Hematopoietic multipotent progenitor cell treated with erythropoietin and hydrocortisone succinate and interleukin-3 and kit ligand, for 8 days (in vitro differentiated cells): ENCODE measurements at places on chromosomes 16 and 17.
A peak's percentile ranks its signal among the peaks of the same experiment; 100 is the strongest.

DNA sequence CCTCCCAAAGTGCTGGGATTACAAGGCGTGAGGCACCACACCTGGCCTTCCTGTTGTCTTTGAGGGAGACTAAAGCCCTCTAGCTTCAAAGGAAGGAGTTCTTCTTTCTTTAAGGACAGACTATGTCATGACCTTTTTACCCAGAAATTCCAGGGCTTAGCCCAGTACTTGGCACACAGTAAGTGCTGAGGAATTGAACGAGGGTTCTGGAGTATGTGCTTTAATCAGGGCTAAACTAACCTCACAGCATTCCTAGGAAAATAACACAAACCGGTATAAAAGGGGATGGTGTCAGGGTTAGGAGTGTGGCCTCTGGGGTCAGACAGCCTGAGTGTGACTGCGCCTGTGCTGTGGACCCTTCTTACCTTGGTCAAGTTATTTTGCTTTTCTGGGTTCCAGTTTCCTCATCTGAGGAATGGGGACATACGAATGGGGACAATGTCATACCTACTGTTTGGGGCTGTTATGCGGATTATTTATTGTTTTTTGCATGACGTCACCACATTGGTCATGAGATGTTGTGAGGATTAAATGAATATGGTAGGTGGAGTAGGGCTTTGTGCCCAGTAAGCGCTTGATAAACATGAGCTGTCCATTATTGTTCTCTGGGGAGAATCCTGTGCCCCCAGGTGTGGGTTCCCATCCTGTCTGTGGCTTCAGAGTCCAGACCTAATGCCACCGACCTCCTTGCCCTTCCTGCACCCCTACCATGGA is 21.9 kb downstream of the KSR1 start:
- no peak for DNase-seq

- DNase-seq = no peak
Observed at GRCh38 chr16:50678531-50678930, 2.6 kb downstream of the SNX20 start.

DNA sequence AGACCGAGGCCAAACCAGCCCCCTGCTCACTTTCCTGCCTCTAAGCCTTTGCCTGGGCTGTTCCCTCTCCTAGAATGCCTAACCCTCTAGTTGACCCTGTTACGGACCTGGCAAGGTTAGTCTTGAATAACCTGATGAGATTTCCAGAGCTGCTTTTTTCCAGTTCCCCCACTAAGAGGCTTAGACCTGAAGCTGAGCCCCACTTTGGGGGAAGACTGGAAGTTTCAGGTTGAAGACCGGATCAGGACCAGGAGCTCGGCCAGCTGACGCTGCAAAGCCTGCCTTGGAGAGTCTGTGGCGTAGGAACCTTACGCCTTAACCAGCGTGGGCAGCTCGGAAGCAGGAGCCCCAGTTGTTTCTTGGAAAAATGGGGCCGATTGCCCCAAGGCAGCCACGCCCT is 129.8 kb downstream of the OR1D5 start:
- no peak for DNase-seq

GRCh38 chr17:48825446-48826381 is 5.1 kb upstream of the CALCOCO2 start:
- peak; percentile 48 for DNase-seq

DNA sequence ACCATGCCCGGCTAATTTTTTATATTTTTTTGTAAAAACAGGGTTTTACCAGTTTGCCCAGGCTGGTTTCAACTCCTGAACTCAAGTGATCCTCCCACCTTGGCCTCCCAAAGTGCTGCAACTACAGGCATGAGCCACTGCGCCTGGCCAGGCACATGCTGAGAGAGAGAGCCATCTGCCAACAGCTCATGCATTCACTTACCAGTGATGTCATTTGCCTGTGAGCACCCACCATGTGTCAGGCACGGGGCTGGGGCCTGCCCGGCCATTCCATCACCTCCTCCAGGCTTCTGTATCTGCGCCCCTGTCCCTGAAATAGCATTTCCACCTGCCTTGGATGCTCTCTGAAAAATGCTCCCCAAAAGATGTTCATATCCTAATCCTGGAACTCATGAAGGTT is 43.6 kb upstream of the PEMT start:
- no peak for DNase-seq

DNA sequence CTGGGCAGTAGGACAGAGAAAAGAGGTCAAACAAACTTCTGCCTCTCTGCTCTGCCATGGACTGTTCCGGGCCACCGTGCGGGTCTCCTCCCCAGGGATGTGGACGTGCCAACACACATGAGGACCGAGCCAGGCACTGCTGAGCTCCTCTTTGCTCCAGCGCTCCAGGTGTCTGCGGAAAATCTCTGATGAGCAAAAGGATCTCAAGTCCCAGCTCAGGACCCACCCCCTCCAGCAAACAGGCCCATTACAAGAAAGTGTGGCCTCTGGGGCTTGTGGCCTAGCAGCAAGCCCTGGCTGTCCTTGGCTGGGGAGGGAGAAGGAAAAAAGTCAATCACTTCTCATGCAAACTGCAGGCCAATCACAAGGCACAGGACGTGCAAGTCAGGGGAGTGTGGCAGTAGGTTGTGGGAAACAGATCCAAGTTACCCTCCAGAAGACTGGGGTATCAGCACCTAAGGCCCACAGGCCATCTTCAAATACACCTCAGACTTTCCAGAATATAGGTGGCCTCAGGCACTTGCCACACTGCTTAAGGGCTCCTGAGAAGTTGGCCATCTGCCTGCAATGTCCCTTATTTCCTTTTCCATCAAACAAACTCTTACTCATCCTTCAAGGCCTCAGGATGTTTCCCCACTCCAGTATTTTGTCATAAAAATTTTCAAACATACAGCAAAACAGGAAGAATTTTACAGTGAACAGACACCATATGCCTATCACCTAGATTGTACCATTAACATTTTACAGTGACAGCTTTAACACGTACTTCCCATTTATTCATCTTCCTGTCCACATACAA is 36.0 kb upstream of the SREBF1 start:
- no peak for DNase-seq

DNA sequence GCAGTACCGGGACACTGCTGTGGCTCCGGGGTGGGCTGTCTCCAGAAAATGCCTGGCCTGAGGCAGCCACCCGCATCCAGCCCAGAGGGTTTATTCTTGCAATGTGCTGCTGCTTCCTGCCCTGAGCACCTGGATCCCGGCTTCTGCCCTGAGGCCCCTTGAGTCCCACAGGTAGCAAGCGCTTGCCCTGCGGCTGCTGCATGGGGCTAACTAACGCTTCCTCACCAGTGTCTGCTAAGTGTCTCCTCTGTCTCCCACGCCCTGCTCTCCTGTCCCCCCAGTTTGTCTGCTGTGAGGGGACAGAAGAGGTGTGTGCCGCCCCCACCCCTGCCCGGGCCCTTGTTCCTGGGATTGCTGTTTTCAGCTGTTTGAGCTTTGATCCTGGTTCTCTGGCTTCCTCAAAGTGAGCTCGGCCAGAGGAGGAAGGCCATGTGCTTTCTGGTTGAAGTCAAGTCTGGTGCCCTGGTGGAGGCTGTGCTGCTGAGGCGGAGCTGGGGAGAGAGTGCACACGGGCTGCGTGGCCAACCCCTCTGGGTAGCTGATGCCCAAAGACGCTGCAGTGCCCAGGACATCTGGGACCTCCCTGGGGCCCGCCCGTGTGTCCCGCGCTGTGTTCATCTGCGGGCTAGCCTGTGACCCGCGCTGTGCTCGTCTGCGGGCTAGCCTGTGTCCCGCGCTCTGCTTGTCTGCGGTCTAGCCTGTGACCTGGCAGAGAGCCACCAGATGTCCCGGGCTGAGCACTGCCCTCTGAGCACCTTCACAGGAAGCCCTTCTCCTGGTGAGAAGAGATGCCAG is 12.9 kb downstream of the STH start:
- no peak for DNase-seq

- DNase-seq = no peak
Observed at GRCh38 chr17:79835953-79836509, 3.2 kb downstream of the CBX4 start.

GRCh38 chr16:72612256-72612655 is 435.7 kb downstream of the ZFHX3 start:
- DNase-seq = no peak

GRCh38 chr17:3482852-3483251 is 7.1 kb downstream of the ASPA start:
- no peak for DNase-seq

GRCh38 chr17:54967621-54968261 is 713 bp downstream of the COX11 start:
- peak; percentile 67 for DNase-seq

DNA sequence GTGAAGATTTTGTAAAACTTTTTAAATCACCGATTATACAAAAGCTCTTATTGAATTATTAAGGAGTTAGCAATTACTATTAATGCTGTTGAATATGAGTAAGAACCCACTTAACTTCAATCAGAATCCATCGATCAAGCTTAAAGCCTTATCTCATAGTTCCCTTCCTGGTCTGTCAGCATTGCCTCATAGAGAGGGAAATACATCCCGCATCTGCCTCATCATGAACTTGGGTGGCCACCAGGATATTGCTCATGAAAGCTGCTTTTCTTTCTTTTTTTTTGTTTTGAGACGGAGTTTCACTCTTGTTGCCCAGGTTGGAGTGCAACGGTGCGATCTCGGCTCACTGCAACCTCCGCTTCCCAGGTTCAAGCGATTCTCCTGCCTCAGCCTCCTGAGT is 66.7 kb downstream of the PIGL start:
- no peak for DNase-seq

- DNase-seq = no peak
Observed at GRCh38 chr17:41052566-41052965, 2.5 kb downstream of the KRTAP2-2 start.

- no peak for DNase-seq
Observed at GRCh38 chr16:86479419-86479818, 30.9 kb upstream of the FOXF1 start.

DNA sequence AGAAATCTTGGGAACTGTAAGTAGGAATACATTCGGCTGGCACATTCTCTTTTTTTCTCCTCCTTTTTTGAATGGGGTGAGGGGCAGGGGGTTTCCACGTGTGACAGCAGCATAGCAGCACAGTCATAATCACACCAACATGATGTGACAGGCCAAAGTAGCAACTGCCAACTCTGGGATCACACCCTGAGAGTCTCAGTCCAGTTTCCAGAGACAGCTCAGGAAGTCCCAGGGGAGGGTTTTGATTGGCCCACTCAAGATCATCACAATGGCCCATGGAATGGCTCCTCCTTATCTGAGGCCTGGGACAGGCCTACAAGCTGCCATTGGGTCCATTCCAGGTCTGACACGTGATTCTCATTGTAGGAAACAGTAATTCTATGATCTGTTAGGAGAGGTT is 207.1 kb upstream of the ASIC2 start:
- DNase-seq = no peak

GRCh38 chr16:75246504-75247205 is 4.8 kb downstream of the BCAR1 start:
- DNase-seq = no peak

DNA sequence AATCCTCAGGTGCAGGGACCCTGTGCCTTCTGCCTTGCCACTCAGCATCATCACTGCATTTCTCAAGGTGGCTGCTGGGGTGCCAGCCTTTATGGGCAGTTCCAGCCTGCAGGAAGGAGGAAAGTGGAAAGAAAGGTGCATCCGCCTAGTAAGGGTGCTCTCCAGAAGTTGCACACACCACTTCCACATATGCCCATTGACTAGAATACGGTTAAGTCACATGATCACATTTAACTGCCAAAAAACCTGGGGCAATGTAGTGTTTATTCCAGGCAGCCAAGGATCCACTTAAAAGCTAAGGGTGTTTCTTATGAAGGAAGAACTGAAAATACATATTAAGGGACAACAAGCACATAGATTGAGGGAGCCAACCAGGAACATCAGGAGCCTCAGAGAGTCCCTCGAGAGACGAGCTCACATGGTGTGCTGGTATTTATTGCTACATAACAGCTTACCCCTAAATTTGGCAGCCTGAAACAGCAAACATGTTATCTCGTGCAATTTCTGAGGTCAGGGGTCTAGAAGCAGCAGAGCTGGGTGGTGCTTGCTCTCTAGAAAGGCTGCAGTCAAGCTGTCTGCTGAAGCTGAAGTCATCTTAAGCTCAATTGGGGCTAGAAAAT is 52.0 kb upstream of the MMP2 start:
- DNase-seq = no peak

GRCh38 chr17:46790216-46790615 is 28.3 kb downstream of the WNT3 start:
- DNase-seq = no peak
